ENCODE measurements at places on chromosomes 1 and 21.

DNA sequence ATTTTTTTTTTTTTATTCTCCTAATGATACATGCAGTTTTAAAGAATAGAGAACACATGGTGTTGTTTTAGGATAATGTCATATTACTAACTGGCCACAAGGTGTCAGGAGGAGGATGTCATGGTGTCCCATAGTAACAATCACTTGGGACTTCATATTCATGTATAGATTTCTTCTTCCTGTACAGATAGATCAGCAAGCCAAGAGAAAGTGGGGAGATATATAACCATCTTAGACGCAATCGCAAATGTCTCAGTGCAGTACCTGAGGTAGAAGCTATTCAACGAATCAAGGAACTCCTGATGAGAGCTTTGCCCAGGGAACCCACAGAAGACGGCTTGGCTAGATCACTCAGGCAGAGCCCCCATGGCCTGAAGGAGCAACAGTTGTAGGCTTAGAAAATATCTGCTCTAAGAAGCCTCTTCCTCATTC, 12.3 kb downstream of the OR2T11 start:
- no peak for DNase-seq

GRCh38 chr1:61993331-61993961, 201.2 kb upstream of the L1TD1 start:
- no peak for DNase-seq

DNA sequence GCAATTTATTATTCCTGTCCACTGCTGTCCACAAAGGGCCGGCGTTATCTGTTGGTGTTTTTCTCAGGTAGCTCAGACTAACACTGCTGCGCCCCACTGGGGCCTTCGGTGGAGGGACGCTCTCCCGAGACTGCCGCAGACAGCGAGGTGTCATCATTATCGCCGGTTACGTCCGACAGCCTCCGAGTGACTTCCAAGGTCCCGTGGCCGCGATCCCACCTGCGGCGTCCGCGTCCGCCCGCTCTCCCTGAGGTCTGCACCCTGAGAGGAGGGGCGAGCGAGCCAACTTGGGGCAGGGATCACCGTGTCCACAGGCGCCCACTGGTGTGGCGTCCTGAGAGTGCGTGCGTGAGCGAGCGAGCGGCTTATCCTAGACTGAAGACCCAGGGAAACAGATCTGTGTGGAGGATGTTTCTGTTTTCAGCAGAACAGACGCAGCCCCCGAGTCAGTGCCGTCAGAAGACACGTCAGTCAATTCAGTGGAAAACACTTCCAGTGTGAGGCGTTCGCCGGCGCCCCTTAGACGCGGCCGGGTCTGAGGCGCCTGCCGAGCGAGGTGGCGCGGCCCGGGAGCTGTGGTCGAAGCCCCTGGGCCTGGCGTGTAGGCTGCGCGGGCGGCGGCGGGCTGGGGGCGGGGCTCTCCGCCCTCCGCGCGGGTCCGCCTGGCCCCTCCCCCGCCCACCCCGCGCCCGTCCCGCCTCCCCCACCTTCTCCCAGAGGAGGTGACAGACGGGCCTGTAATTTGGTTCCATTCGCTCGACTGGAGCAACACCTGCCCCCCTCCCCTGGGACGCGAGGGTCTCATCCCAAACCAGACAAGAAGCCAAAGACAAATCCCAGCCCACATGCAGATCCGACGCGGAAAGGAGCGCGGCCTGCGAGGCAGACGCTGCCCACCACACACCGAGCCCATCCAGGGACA, 12.6 kb downstream of the NHLH2 start:
- peak; percentile 9 for DNase-seq

- no peak for DNase-seq
Observed at GRCh38 chr1:224052772-224053171, 61.1 kb upstream of the FBXO28 start.

- no peak for DNase-seq
Observed at GRCh38 chr1:3431266-3431665, 23.2 kb upstream of the ARHGEF16 start.

GRCh38 chr1:234108921-234109320, 204.4 kb downstream of the SLC35F3 start:
- no peak for DNase-seq

- DNase-seq: no peak
Observed at GRCh38 chr1:68319907-68320306, 87.6 kb upstream of the WLS start.

GRCh38 chr21:34770576-34770975, 101.8 kb downstream of the CLIC6 start:
- DNase-seq: no peak

DNA sequence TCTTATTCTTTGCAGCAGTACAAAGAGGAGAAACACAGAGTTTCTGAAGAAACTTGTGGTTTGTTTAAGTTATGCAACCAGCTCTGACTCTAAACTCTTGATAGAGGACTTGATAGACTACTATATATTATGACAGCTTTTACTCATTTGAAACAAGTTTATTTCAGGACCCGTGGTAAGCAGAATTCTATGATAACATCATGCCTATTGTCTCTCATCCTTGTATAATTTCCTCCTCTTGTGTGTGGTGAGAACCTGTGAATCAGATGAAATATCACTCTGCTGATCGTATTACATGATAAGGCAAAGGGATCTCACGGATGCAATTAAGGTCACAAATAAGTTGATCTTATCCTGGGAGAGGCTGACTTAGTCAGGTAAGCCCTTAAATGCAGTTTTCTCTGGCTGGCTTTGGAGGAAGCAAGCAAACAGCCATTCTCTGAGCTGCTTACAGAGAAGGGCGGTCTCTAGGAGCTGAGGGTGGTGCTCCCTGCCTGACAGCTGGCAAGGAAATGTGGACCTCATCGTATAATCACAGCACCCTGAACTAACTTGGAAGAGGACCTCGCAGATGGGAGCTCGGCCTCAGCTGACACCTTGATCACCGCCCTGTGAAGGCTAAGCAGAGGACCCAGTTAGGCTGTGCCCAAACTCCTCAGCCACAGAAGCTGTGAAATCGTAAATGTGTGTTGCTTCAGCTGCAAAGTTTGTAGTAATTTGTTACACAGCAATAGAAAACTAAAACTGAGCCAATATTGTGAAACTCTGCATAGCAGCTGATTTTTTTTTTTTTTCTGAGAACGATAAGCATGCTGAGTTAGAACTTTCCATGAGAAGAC, 151.1 kb upstream of the DPT start:
- DNase-seq: no peak

GRCh38 chr1:95203908-95204437, 30.0 kb upstream of the RWDD3 start:
- DNase-seq: no peak

DNA sequence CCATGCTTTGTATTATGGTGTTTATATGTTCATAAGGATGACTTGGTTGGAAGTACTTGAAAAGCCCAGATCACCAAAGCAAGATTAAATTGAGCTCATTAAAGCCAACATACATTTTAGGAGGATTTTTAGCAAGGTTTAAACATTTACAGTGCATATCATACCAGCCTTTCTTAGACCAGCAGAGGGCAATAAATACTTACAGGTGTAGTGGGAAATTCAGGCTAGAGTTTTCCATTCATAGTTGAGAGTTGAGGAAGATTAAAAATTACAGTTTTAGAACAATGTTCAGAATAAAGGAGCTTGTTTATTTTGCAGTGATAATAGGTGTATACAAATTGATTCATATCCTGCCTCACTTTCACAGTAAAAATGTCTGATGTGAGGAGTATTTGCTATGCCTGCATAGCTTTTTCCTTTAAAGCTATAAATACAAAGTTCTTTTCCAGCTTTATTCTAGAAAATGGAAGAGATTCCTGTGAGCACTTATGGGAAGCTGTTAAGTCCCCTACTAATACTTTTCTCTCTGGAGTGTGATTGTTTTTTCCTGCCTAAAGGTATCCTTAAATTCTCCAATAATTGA, 35.3 kb downstream of the DTL start:
- no peak for DNase-seq

- DNase-seq: no peak
Observed at GRCh38 chr1:81836007-81836626, 35.4 kb downstream of the ADGRL2 start.

- DNase-seq: no peak
Observed at GRCh38 chr1:211653959-211654496, 21.4 kb downstream of the NEK2 start.

DNA sequence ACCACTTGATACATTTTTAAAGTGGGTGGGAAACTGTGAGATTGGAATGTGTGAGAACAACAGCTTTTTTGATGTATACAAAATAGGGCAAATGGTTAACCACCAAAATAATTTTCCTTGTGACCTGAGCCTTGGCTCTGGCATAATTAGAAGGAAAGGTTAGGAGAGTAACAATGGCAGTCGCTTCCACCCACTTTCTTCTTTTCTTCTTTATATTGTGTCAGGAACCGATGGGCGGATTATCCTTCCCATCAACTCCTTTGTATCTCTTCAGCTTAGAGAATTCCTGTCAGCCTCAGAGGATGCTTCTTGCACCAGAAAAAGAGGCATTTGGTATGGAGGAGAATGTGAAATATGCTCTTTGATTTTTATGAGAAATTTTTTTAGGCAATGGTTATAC, 90.6 kb downstream of the SDCCAG8 start:
- DNase-seq: no peak

DNA sequence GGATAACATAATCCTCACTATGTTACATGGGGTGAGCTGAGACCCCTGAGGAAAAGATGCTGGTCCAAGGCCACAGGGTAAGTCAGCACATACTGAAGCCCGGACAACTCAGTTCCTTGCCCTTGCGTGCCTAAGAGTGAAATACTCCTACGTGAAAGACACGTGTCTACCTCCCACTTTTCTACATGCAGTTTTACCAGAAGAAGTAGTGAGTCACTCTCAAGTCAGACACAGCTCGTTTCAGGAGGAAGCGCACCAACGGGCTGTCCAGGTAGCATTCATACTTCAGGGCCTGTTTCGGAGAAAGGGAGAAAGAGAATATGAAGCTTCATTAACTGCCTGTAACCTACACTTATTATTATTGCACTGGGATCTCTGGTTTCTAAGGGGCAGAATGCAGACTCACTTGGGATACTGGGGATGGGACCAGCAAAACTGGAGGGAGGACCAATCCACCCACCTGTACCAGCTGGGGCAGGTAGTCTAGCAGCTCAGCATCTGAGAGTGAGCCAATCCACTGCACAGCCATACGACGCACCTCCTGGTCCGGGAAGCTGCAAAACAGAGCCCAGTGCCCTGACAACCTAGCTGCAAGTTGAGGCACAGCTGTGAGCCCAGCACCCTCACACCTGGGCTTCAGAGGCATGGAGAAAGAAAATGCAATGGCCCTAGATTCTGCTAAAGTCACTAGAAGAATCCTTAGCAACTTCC, 32.4 kb upstream of the PPP1R15B start:
- DNase-seq: no peak

DNA sequence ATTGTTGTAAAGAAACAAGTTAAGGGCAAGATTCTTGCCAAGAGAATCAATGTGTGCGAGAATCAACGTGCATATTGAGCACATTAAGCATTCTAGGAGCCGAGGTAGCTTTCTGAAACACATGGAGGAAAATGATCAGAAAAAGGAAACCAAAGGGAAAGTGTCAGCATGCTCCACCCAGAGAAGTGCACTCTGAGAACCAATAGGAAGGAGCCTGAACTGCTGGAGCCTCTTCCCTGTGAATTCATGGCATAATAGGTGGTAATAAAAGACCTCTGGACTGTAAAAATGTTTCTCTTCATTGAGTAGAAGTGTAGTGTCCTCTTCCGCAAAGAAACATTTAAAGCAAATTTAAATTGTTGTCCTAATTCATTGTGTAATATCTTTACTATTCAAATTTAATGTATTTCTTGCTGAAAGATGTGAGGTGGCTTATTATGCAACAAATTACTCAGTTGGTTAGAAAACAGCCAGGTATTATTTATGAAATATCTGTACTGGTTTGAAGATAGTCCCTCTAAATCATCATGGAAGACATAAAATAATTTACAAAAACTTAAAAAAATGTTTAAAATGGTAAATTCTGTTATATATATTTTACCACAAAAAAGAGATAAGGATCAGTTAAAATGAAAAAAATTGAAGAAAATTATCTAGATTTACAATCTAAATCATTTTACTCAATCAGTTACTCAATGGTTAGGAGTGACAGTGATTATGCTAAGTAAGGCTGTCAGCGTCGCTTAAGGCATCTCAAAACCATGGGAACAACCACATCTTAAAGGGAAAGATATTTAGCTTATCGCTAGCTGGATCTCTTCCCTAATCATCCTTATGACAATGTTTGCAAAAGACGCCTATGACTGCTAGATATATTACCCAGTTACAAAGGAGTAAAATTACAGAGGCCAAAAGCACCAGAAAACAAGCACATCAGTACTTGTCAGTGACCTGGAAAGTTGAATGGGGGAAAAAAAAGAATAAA, 31.3 kb downstream of the NVL start:
- DNase-seq: no peak

DNA sequence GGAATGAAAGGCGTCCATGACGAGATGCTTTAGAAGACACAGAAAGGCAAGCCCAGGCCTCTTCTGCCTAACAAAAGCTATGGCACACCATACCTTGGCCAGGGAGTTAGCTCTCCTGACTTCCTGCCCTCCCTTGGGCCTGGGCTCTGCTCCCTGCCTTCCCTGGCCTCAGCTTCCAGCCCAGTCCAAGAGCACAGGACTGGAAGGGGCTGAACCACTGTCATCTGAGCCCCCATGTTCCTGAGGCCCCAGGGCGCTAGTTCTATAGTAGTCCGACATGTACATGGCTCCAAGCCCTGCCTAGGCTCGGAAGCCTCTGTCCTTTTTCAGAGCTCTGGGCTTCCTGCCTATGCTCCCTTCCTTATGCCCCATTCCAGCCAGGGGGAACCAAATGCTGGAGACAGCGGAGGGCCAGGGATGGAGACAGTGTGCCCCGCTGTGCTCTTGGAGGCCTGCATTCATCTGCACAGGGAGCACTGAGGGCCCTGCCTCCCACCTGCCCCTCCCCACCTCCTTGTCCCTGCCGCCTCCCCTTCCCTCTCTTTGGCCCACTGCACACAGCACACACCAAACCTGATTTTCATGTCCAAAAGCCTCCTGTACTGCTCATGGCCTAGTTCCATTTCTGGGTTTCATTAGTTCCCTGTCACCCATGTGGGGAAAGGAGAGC, 240.1 kb downstream of the RHOU start:
- DNase-seq: no peak

GRCh38 chr21:29144736-29145353, 14.4 kb downstream of the MAP3K7CL start:
- DNase-seq: no peak

Measured in Caco-2 (cell line).